ENCODE measurements at places on chromosomes 7 and 10. TPM values are rescaled to one million over a fixed set of nuclear protein-coding genes. Genes with fewer than 3 reads are reported as not detected.

Gene HOXA10
- total RNA-seq: 16.3 TPM

Gene SORCS1
- total RNA-seq: 0.76 TPM

Gene GPR85
- total RNA-seq: 0.31 TPM

Gene HECW1
- total RNA-seq: 0.50 TPM

GRCh38 chr7:47520406-47520805 is 61.5 kb downstream of the TNS3 start:
- DNase-seq: peak; percentile 67
- H3K4me3 ChIP-seq: no peak overlapping the region
- no peaks in the 10 kb centered on the region for H3K27me3 ChIP-seq
- H3K4me1 ChIP-seq: peaks cover 12% of the 10 kb centered on the region
- peaks cover 8% of the 10 kb centered on the region for H3K36me3 ChIP-seq

GRCh38 chr10:103470761-103471653 is 8.0 kb downstream of the CALHM3 start:
- H3K27me3 ChIP-seq: no peaks in the 10 kb centered on the region
- no peak overlapping the region for H3K4me3 ChIP-seq
- no peaks in the 10 kb centered on the region for H3K4me1 ChIP-seq
- no peak for DNase-seq

DNA sequence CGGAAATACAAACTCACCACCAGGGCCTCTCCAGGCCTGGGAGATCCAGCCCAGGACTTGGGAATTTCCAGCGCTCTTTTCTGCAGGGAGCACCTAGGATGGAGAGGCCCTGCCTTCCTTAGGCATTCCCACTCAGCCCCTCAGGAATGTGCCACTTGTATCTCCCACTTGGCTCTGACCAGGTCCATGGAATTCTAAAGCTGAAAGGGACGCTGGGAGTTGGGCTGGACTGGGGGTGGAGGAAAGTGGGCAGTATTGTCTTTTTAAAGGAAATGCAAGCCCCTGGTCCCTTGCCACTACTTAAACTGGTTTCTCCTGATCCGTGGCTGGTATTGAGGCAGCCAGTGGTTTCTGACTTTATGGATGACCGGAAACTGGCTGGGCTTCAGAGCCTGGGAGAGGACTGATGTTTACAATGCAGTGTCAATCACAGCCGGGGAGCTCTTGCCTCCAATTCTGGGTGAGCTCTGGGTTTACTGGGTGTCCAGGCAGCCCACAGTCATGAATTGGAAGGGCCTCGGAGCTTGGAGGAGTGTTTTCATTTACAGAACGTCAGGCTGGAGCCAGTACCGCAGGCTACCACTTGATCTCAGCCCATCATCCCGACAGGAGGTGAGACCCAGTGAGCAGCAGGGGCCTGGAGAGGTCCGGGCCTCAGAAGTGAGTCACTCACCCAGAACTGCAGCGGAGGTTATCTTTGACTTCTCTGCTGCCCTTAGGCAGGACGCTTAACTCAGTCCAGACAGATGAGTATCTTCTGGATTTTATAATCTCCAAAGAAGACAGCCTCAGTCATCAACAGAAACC is 27.3 kb downstream of the AGAP3 start:
- no peak overlapping the region for H3K27ac ChIP-seq
- H3K36me3 ChIP-seq: no peaks in the 10 kb centered on the region
- H3K4me1 ChIP-seq: no peaks in the 10 kb centered on the region
- H3K4me3 ChIP-seq: no peak overlapping the region

DNA sequence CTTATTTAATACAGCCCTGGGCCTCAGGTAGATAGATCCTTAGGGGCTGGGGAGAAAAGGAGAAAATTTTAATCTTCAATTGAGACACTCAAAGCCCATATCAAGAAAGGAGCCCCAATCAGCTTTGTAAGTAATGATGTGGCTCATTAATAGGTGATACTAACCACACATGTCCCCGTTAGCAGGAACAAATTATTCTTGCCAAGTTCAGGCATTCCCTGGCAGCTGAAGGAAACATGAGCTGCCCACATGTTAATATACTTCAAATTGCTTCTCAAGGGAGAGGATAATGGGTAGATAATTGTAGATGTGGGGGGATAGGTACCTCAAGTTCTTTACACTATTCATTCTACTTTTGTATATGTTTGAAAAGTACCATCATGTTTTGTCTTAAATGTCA is 14.5 kb downstream of the IFIT5 start:
- DNase-seq: no peak
- H3K4me3 ChIP-seq: no peak overlapping the region
- peaks cover 4% of the 10 kb centered on the region for H3K4me1 ChIP-seq
- no peak overlapping the region for H3K27ac ChIP-seq
- H3K36me3 ChIP-seq: no peaks in the 10 kb centered on the region

- H3K36me3 ChIP-seq: no peaks in the 10 kb centered on the region
- peaks cover 4% of the 10 kb centered on the region for H3K4me1 ChIP-seq
- H3K27ac ChIP-seq: peak overlapping the region; percentile 40
- DNase-seq: no peak
Measured at GRCh38 chr10:131977323-131978096, 4.2 kb downstream of the BNIP3 start.

- no peak for DNase-seq
- H3K27ac ChIP-seq: no peak overlapping the region
- H3K4me3 ChIP-seq: no peak overlapping the region
- H3K4me1 ChIP-seq: no peaks in the 10 kb centered on the region
- no peaks in the 10 kb centered on the region for H3K27me3 ChIP-seq
Measured at GRCh38 chr7:100407285-100408180, 21.0 kb downstream of the ZCWPW1 start.

Measured in kidney (tissue), 22 donors.